ENCODE measurements at places on chromosomes 12 and 14. TPM values are rescaled to one million over a fixed set of nuclear protein-coding genes. Genes with fewer than 3 reads are reported as not detected.
A peak's percentile ranks its signal among the peaks of the same experiment; 100 is the strongest.

Gene GUCY2C
- not detected for total RNA-seq

Gene ACRBP
- not detected for total RNA-seq

Gene ASPG
- not detected for total RNA-seq

DNA sequence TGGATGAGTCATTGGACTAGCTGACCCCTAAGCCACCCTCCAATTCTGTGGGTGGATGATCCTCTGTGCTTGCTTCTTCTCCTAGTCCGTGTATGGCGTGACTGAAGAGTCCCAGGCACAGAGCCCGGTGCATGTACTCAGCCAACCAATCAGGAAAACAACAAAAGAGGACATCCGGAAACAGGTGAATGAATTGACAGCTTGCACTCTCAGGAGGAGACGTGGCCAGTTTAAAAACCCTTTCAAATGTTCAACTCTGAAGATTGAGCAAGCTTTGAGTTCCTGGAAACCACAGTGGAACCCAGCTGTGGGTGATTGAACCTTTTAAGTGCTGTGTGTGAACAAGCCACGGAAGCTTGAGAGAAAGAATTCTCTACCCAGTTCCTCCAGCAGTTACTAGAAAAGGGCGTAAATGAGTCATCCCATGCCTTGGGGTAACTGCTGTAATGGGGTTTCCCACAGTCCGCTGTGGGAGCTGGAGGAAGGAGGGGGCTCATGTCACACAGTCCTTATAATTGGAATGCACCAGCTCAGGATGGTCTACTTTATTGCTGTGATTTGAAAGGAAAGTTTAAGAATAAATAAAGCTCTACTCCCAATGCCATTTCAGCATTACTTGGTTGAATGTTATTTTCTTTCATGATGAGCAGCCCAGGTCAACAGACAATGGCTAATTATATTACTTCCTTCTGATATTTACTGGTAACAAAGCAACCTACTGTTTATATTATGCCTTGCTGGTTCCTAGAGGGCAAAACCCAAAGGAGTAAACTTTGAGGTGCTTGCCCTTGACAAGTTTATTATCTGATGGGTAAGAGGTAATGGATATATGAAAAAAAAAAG, 417.0 kb downstream of the DPF3 start:
- peak; percentile 95 for DNase-seq

Gene TMTC1
- total RNA-seq = 3.9 TPM

Gene HOXC12
- not detected for total RNA-seq

Gene OR4N5
- total RNA-seq = not detected

Gene PLEKHD1
- not detected for total RNA-seq

Gene AQP2
- not detected for total RNA-seq

- DNase-seq = no peak
These were observed 84.9 kb downstream of the PHETA1 start for GRCh38 chr12:111283966-111284365.

DNA sequence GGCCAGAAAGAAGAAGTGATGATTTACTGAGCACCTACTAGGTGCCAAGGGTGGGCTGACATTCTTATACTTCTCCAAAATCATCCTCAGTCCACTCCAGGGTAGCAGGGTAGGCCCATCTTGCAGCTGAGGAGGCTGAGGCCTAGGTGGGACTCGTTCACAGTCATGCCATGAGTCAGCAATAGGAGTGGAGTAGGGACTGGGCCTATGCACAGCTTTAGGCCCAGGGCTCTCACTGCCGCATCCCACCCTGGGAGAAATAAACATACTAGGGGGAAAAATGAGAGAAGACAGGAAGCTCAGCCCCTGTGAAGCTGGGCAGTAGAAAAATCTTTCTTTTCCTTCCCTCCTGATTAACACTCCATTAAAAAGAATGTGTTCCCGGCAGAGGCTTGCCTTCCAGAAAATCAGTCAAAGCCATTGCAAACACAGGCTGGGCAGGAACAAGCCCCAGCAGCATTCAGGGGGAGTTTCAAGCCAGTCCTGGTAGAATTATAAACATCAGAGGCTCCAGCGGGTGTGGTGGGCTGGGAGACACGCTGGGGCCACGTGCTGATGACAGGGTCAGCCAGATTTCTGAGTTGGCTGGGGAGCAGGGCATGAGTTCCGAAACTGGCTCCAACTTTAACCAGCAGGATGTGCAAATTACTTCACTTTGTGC, 1.8 kb downstream of the HSPB8 start:
- DNase-seq = peak; percentile 62

GRCh38 chr12:103334466-103334865, 161.3 kb downstream of the C12orf42 start:
- no peak for DNase-seq
